ENCODE measurements at places on chromosomes 11 and 22. TPM values are rescaled to one million over a fixed set of nuclear protein-coding genes. Genes with fewer than 3 reads are reported as not detected.

- DNase-seq: peak; percentile 72
These were observed 22.1 kb upstream of the RRAS2 start for GRCh38 chr11:14380947-14381561.

Gene ABCG4
- total RNA-seq: not detected

DNA sequence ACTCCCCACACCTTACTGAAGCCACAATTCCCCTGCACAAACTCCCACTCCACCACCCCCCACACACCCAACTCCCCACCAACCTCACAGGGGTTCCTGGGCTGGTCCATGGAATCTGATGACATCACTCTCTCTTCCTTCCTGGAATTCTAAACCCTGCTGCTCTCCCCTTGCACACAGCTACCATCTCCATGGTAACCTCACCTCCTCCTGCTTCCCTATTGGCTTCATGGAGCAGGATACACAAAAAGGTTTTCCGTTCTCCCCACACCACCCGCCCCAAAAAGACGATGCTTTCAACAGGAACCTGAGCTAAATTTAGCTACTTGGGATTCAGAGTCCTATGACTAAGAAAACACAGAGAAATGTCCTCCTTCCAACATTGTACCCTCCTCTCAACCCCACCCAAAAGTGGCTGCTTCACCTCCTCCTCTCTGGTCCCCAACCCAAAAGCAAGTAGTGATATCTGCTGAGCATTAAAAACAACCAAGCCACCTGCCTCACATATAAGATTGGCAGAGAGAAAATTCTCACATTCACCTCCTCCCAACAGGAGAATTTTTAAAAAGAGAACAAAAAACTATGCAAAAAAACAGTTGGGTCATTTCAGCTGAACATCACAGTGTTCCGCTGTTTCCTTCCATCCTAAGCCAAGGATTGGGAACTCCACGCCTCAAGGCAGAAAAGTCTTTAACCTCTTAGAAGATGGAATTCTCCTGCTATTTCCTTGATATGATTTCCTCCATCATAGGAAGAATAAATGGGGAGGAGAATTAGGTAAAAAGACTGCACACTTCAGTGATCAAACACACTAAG is 66.9 kb downstream of the RBFOX2 start:
- no peak for DNase-seq

Gene SSTR3
- total RNA-seq: 1.2 TPM

DNA sequence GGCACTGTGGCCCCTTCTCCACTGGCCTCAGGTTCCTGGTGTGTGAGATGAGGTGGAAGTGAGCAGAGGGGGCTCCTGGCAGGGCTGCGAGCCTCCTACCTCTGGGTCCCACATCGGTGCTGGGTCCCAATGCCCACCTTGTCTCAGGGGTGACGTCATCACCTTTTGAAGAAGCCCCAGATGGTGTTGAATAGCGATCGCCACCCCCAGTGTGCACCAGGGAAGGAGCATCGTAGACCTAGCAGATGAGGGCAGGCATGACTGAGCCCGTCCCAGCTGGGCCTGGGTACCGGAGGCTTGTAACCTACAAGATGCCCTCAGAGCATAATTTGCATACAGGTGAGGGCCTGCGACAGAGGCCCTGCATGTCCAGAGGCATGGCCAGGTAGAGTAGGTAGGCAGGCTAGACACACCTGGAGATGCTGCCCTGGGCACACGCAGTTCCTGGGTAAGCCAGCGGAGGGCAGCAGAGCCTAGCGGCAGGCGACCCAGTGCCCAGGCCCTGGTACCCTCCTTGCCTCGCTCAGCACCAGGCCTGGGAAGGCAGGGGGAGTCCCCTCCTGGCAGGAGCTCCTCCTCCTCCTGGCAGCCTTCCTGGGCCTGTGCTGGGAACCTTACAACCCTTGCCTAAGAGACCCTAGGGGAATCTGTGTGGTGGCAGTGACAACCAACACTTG is 52.5 kb downstream of the TPCN2 start:
- peak; percentile 78 for DNase-seq

- no peak for DNase-seq
These were observed 71.5 kb downstream of the CYTH4 start for GRCh38 chr22:37353839-37354238.

- DNase-seq: peak; percentile 39
These were observed 3.9 kb upstream of the RANBP1 start for GRCh38 chr22:20111689-20112622.

Gene RFPL1
- total RNA-seq: not detected
